ENCODE measurements at places on chromosomes 11 and 22.

- DNase-seq, result no peak
Measured at GRCh38 chr11:50030193-50030592, 2.5 kb upstream of the OR4C45 start.

- no peak for DNase-seq
Measured at GRCh38 chr11:118435290-118435892, 901 bp upstream of the KMT2A start.

GRCh38 chr11:35735903-35736302 lies 73.3 kb downstream of the TRIM44 start:
- DNase-seq, result no peak

- DNase-seq, result peak; percentile 50
Measured at GRCh38 chr11:29019960-29020683, 911.9 kb downstream of the METTL15 start.

GRCh38 chr11:24496736-24497725 lies at the start of gene LUZP2:
Gene LUZP2, plus strand, starts transcription at chr11:24497053.
- DNase-seq, result peak; percentile 28

DNA sequence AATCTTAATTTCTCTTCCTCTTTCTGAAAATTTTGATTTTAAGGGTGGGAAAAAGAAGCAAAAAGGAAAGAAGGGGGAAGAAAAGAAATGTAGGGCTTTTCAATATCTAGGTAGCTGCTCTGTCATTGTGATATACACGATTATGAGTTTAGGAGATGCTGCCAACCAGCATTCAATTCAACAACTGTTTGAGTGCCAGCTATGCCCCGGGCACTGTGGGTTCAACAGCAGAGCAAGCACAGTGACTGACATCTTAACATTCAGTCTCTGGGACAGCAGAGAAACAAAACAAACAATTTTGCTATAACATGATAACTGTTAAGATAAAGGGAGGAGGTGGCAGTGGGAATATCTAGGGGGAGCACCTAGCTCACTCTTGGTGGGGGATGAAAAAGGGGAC lies 91.6 kb downstream of the DBX1 start:
- no peak for DNase-seq

GRCh38 chr11:101692980-101693379 lies 109.2 kb upstream of the TRPC6 start:
- no peak for DNase-seq

GRCh38 chr11:36628765-36629244 lies 30.8 kb upstream of the RAG2 start:
- DNase-seq, result peak; percentile 20

- DNase-seq, result no peak
Measured at GRCh38 chr11:128437136-128437535, 150.2 kb downstream of the ETS1 start.

GRCh38 chr11:43930868-43931716 lies 11.3 kb upstream of the C11orf96 start:
- DNase-seq, result no peak

DNA sequence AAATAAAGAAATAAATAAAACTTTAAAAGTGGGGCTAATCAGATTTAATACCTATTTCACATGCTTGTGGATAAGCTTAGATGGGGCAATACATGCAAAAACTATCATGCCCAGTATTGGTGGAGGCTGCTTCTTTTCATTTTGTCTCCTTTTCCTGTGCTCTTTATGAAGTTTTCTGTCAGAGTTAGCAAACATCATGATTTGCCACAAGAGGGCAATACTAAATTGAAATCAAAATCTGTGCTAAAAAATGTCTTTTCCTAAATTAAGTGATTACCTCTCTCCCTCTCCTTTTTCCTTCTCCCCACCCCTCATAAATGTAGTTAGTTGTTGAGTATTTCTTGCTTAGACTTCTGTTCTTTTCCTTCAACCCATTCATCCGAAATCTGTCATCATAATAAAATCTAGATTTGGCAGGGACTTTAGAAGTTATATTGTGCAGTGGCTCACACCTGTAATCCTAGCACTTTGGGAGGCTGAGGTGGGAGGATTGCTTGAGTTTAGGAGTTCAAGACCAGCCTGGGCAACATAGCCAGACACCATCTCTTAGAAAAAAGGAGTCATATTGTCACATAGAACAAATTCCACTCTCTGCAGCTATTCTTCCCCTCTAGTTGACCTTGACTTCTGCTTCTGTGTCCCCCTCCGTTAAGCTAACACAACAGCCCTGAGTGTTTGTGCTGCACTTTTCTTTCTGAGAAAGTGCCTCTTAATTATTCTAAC lies 4.7 kb upstream of the ARHGAP42 start:
- DNase-seq, result peak; percentile 30
